ENCODE measurements at places on chromosomes 16 and 17.

DNA sequence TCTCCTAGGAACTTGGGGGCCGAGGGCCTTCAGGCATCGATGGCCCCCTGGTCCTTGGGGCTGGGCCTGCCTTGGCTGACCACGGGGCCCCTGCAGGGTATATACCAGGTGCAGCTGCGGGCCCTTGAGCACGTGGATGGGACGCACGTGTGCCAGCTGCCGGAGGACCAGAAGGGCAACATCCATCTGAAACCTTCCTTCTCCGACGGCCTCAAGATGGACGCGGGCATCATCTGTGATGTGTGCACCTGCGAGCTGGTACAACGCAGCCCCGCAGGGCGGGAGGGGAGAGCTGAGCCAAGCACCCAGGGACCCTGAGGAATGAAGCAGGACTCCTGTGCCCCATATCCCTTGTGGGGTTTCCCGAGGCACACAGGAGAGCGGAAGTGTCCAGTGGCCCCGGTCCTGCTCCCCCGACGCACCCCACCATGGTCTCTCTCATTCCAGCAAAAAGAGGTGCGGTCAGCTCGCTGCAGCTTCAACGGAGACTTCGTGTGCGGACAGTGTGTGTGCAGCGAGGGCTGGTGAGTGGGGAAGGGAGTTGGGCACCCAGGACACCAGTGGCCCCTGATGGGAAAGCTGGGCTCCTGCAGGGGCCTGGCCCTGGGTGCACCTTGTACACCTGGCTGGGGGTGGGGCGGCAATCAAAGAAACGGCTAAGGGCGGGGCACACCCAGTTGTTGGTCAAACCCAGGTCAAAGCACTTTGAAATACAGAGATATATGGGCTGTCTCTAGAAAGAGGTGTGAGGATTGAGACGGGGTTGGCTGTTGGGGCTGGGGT is 10.6 kb downstream of the ITGB4 start:
- DNase-seq, result no peak

DNA sequence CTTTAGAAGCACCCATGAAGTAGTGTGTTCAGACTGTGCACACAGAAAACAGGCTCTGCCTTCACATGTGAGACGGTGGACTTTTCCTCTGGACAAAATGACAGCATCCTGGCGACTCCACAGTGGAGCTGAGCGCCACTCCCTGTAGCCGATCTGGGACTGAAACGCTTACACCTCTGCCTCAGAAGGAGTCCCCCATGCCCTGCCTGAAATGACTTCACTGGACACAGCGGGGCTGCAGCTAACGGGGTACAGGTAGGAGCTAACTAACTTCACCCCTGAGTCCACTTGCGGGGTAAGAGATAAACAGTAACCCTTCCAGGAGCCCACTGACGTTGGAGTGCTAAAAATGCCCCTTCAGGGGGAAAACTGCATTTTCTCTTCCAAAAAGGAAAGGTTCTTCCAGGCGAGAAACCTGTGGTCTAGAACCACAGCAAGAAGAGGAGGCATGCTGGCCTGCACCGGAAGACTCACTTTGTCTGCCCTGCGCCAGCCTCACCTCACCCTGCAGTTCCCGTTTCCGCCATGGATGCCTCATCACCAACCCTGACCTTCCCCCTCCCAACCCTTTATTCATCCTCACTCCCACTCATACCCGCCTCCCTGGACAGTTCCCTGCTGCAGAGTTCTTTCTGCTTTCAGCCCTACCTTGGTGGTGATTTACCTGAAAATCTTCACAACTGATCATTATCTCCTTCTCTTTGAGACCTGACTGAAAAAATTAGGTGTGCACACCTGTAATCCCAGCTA is 19.4 kb upstream of the ENDOV start:
- DNase-seq, result no peak

- DNase-seq, result no peak
These were observed 35.1 kb downstream of the VPS53 start for GRCh38 chr17:679491-679890.

DNA sequence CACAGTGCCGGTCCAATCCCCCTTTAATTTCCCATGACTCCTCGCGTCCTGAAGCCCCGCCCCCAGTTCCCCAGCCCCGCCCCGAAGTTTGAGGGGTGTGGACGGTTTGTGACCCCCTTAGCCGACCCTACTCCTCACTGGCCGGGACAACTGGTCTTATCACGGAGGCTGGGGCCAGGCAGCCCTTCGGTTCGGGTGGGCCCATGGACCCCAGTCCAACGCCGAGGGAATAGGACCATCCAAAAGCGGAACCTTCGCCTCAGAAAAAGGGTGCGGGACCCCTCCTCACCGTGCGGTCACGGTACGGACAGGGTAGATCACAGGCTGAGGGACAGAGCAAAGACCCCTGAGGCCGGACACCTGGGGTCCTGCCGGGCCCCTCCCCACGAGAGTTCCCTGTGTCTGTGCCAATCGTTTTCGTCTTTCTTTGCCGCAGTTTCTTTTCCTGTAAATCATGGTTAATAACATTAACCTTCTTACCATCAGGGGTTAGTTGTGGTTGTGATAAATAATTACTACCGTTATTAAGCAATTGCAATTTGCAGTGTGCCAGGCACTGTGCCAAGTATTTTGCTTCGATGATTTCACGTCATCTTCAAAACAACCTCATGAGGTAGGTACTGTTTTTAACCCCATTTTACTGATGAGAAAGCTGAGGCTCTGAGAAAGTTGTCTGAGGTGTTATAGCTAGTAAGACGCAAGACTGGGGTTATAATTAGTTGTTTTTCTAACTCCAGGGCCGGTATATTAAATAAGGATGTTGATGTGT is 543 bp downstream of the TMUB2 start:
- DNase-seq, result peak; percentile 76

GRCh38 chr17:81339534-81340296 is 44.6 kb upstream of the SLC38A10 start:
- no peak for DNase-seq

GRCh38 chr16:11972128-11972527 is 4.4 kb upstream of the SNX29 start:
- no peak for DNase-seq

DNA sequence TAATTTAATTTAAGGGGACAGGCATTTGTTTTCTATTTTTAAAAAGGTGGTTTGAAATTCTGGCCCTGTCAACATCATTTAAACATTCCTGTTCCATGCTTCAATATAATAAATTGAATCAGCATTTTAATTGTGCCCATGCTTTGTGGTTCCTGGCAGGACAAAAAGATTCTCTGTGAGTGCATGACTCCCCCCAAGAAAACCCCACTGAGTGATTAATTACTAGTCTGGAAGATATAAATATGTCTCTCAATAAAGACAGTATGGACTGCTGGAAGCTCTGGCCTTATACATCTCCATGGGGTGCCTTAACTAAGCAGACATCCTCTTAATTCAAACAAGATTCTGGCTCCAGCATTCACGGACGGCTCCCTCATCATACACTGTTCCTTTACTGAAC is 95.0 kb upstream of the PSMD7 start:
- DNase-seq, result no peak

DNA sequence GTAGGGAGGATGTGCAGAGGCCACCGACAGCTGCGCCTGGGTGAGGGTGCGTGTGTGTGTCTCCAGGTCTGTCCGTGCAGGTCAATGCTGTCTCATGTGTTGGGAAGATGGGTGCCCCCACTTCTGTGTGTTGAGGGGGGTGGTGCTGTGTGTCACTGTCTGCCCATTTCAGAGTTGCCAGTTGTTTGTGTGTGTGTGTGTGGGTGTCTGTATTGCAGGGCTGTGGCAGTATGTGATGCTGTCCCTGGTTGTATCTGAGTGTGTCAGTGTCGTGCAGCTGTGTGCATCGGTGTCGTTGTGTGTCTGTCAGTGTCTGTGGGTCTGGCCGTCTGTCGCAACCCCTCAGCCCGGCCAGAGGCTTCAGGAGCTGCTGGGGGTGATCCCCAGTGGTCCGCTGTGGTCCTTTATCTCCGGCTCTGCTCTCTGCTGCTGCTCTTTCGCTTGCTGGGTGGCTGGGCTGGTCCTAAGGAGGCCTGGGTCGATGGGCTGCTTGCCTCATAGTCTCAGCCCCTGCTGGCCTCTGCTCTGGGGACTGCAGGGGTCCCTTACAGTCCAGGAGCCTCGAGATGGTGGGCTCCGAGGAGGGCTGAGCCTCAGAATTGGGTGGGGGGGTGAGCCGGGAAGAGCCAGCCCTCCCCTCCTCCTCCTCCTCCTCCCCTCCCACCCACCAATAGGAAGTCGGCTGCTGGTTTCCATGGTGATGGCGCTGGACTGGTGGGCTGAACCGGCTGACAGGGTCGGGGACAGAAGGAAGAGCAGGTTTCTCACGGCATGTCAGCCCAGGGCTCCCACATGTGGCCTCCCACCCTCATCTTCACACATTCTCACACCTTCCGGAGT is at the start of gene TSPOAP1:
Gene TSPOAP1, minus strand, starts transcription at position 601 of the 840 bp plus-strand sequence. CDS start 875 bp downstream, outside the sequence.
- peak; percentile 60 for DNase-seq

- DNase-seq, result no peak
These were observed 208.9 kb downstream of the RBFOX3 start for GRCh38 chr17:79401704-79402674.

- DNase-seq, result no peak
These were observed 64.5 kb upstream of the NLK start for GRCh38 chr17:27977751-27978688.

DNA sequence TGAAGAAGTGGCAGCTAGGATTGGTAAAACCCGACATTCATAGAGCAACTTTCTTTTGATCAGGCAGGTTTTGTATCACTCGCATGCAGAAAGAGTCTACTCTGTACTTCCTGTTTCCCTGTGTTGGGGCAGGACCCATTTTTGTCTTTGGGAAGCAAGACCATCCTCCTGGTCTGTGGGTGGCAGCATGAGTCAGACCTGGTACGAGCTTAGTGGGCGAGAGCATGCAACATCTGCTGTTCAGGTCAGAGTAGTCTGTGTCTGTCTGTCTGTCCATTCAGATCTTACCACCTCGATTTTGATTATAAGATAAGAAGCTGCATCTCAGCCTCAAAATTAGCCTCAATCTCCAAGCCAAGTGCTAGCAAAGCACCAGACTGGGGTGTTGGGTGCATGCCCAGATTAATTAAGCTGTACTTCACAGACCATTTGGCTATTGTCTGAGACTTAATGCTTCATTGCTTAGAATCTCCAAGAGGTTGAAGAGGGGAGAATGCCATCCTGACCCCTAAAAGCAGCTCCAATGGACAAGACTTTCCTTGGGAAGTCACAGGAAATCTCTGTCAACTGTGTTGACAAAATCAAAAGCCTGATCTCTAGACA is 110.9 kb downstream of the XYLT1 start:
- DNase-seq, result no peak

- DNase-seq, result no peak
These were observed 763.6 kb upstream of the EEF2KMT start for GRCh38 chr16:5861241-5861640.
